ENCODE measurements at places on chromosomes 11 and 22.
A peak's percentile ranks its signal among the peaks of the same experiment; 100 is the strongest.

DNA sequence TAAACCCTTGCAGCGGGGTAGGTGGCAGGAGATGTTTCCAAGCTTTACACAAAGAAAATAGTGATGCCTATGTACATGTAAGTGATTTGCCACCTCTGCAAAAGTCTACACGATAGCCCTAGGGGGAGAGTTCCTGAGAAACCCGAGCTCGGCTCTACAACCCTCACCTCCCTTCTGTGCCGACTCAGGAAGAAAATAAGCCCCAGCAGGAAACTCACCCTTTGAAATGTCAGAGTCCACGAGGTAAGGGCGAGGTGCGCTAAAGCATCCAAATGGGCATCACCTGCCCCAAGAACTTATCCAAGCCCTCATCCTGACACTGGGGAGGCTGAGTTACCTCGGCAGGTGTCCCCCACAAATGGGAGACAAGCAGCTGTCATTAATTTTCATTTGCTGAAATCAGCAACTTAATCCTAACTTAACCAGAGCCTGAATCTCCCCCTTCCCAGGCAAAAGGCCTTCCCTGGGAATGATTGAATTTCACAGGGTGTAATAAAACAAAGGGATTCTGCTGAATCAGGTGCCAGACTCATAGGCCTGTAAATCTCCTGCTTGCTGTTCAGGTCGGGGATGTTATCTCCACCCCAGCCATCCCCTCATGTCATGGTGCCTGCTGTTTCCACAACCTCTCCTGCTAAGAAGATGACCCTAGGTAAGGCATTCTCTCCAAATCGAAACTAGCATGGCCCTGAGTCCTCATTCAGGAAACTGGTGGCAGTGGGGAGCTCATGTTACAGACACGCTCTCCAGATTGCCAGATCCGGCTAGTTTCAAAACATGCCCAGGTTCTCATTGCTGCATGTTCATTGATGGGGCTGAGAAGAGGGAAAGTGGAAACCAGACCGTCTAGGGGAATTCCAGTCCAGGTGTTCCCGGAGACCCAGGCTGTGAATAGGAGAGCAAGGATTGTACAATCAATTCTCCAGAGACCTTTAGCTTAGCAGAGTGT lies 105.3 kb upstream of the KIRREL3 start:
- no peaks in the 10 kb centered on the region for H3K36me3 ChIP-seq
- H3K4me3 ChIP-seq: no peak overlapping the region
- DNase-seq: peak; percentile 12
- no peaks in the 10 kb centered on the region for H3K4me1 ChIP-seq
- H3K27ac ChIP-seq: no peak overlapping the region

DNA sequence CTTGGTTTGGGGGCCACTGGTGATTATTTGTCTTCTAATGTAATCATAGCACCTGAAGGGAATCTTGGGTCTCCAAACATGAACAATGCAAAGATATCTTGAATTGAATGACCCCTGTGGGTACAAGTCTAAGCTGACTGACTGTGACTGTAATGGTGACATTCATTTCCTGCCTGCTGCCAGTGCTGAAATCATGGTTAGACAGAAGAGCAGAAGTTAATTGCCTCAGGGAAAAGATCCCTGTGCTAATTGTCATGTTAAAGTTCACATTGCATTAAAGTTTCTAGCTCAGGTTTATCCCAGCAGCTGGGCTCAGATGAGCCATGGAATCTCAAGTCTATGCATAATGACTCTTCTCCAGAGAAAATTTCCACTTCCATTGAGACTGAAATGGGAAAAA lies 772.0 kb downstream of the ETS1 start:
- DNase-seq: no peak
- H3K27me3 ChIP-seq: no peaks in the 10 kb centered on the region
- no peak overlapping the region for H3K4me3 ChIP-seq

DNA sequence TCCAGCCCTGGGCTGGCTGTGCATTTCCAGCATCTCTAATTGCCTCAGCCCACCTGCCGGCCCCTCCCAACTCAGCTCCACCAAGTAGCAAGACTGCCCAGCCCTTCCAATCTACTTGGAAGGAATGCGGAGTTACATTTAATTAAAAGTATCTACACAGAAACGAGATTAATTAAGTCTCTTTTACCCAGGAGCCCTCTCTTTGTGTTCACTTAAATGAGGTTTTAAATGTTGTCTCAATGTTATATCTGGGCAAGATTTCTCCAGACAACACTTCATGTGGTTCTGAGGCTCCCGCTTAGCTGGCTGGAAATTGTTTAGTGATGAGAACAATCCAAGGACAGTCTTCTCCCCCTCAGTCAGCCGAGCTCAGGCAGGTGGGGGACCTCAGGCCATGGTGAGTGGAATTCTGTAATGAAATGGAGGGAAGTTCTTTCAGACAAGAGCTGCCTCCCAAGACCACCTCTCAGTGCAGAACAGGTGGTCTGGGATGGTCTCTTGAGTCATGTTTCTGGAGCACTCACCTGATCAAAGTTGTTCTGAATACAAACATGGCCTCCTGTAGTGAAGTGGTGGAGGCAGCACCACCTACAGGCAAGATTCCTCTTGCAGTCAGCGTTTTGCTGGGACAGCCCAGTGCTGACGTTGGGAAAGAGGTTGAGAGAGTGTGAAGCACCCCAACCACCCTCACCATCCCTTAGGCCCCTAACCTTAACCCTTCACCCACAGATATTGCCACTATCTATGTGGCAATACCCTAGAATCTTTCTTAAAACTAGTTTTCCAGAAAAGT lies 371.6 kb downstream of the CADM1 start:
- no peak for DNase-seq
- H3K27me3 ChIP-seq: peaks cover 14% of the 10 kb centered on the region
- H3K4me1 ChIP-seq: no peaks in the 10 kb centered on the region

- H3K27ac ChIP-seq: peak overlapping the region; percentile 43
- no peak overlapping the region for H3K4me3 ChIP-seq
- DNase-seq: peak; percentile 83
Measured at GRCh38 chr11:122661182-122661945, 5.8 kb downstream of the UBASH3B start.

GRCh38 chr11:91421641-91422040 lies 803.0 kb upstream of the FAT3 start:
- H3K4me1 ChIP-seq: no peaks in the 10 kb centered on the region
- H3K27ac ChIP-seq: no peak overlapping the region
- no peaks in the 10 kb centered on the region for H3K27me3 ChIP-seq
- H3K36me3 ChIP-seq: no peaks in the 10 kb centered on the region

All from IMR-90 (cell line).